Amygdala (tissue), 56 donors: ENCODE measurements at places on chromosomes 5 and 9.

- DNase-seq = no peak
Measured at GRCh38 chr5:77282337-77283027, 72.0 kb downstream of the PDE8B start.

DNA sequence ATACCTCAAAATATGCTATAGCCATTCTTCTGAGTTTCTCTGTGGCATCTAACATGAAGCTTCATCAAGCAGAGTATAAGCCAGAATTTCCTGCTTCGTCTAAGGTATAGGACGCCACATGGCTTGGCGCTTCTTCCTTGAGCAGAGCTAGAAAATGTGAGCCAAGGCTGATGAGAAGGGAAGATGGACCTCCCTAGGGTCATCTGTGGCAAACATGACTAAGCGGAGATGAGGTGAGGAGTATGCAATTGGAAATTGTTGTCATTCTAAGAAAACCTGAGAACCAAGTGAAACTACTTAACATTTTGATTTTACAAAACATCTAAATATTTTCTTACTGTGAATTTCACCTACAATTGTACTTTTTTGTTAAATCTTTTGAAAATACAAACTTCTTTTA, 466.5 kb downstream of the PSAT1 start:
- DNase-seq = no peak

DNA sequence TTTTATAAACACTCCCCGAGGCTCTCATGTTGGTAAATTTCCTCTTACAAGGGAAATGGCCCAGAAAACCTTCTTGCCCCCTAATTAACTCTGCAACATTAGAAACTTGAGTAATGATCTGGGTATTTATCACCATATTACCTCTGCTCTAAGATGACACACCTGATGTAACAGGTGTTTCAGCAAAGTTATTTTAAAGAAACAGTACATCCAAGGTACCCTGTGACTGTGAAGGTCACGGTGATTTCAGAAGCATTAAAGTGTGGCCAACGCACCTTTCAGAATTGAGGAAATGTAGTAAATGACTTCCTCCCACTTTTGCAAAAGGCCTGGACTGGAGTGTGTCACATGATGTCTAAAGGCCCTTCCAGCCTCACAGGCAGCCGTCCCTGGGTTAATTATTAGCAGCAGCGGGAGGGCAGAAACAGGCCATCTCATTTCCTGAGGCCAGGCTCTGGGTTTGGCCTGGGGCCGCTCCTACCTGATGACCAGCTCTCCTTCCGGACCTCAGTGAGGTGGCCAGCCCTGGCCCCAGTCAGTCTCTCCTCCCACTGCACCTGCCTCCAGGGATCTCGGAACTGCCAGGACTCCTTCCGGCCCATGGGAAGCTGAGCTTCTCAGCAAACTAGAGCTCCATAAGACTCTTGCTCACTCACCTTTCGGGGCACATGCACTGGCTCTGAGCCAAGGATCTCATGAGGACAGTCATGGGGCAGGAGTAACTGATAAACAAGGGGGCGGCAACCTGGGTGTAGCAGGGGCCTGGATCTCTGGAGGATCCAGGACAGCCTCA, 20.7 kb downstream of the PTPN3 start:
- DNase-seq = no peak

DNA sequence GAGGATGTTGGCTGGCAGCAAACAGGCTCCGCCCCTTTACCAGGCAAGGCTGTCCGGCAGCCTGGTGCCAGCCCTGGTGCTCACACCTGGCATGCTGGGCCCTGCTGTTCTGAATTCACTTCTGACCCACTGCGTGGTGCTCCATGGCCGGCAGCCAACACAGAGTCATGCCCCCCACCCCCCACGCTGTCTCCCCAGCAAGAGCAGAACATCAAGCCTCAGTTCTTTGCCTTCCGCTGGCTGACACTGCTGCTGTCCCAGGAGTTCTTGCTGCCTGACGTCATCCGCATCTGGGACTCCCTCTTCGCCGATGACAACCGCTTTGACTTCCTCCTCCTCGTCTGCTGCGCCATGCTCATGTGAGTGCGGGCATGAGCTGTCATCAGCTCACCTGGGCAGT, 12.6 kb upstream of the ENDOG start:
- peak; percentile 22 for DNase-seq

- no peak for DNase-seq
Measured at GRCh38 chr5:102866237-102866600, 111.1 kb downstream of the PAM start.

DNA sequence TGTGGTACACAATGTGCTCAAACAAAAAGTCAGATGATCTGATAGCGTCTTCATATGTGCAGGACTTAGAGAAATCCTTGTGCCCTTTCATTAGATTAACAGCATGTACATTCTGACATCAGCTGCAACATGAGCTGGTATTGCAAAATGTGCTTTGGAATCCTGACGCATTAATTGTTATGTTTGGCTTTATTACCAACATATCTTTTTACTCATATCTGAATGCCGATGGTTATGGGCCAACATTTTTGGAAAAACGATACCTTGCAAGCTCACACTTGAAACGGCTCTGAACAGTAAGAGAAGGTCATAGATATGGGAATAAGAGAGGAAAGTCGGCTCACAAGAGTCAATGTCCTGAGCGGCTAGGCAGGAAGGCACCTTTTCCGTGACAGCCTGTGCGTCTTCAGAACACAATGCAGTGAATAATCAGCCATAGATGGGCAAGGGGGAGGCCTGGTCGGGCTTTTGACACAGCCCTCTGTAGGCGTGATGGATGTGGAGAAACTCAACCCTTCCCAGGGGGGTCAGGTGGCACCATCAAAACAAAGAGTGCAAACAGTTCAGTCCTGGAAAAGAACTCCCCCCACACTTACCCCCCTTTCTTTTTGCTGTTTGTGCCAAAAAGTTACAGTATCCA, 36.4 kb upstream of the GAS1 start:
- no peak for DNase-seq

- DNase-seq = peak; percentile 33
Measured at GRCh38 chr9:100505564-100506159, 32.7 kb downstream of the TMEFF1 start.

GRCh38 chr5:108459769-108460168, 77.9 kb upstream of the FBXL17 start:
- no peak for DNase-seq

DNA sequence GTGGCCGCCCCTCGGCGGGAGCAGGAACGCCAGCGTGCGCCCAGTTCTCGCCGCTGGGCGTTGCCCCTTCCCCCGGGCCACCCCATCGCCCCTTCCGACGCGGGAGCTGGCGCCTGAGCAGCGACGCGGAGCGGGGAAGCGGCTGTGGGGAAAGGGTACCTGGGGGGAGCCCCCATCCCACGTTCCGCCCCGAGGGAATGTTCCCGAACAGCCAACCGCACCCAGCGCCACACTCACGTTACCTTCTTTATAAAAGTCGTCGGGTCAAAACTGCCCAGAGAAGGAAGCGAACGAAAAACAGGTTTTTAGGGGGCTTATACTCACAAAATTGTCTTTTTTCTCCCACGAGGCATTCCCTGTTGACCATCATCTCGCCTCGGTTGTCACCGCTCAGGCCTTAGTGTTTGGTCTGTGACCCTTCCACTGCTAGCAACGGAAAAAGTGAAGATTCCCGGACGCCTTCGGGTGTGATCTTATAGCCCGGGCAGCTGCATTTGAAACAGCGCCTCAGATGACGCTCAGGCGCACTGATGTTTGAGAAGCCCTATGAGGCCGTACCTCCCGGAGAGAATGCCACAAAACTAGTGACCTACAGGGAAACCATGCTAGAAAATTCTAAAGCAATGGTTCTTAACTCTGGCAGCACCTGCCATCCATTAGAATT, 475 bp upstream of the GOLM1 start:
- DNase-seq = peak; percentile 48

- no peak for DNase-seq
Measured at GRCh38 chr9:124693403-124693802, 77.7 kb downstream of the NR6A1 start.

DNA sequence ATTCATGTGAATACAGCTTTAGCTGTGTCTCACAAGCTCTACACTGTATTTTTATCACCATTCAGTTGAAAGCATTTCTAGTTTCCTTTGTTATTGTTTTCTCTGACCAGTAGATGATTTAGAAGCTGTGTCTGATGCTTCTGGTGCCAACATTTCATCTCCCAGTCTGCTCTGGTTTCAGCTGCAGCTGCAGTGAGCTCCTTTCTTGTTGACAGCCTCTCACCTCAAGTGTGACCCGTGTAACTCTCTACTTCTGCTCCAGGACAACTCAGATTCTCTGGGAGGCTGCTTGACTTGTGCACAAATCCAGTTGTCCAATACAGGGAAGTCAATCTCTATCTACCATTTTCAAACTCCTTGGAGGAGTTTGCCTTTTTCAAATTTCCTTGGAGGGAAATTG, 504.8 kb downstream of the DIRAS2 start:
- no peak for DNase-seq

GRCh38 chr5:97243353-97243752, 60.3 kb upstream of the RIOK2 start:
- no peak for DNase-seq

GRCh38 chr9:1521547-1521946, 471.4 kb downstream of the DMRT2 start:
- DNase-seq = no peak

- DNase-seq = no peak
Measured at GRCh38 chr5:68446487-68446894, 230.9 kb downstream of the PIK3R1 start.

GRCh38 chr5:135714126-135714894, 120.2 kb upstream of the SLC25A48 start:
- no peak for DNase-seq

DNA sequence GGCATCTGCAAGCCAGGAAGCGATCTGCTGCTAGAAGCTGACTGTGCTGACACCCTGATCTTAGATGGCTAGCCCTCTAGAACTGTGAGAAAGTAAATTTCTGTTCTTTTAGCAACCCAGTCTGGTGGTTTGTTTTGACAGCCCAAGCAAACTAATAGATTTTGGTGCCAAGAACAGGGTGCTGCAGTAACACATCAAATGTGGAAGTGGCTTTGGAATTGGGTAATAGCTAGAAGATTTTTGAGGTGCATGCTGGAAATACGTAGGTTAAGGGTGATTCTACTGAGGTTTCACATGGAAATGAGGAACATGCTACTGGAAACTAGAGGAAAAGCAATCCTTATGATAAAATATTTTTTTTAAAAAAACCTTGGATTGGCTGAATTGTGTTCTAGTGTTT, 153.5 kb upstream of the SH3GL2 start:
- no peak for DNase-seq

DNA sequence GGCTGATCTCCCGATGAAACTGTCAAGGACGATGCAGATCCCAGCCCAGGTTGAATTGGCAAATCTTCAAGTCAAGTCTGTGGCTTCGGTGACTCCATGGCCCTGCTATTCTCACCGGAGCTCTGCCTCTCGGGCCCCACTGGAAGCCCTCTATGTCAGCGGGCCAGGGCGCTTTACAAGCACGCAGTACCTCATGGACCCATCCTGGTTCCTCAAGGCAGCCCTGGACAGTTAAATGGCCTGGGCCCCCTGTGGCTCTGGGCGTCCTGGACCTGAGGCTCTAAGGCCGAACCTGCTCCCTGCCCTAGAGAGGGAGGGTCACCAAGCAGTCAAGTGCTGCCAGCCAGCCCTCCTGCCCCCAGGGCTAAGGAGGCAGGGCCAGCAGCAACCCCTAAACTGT, 45.3 kb downstream of the STC2 start:
- no peak for DNase-seq

DNA sequence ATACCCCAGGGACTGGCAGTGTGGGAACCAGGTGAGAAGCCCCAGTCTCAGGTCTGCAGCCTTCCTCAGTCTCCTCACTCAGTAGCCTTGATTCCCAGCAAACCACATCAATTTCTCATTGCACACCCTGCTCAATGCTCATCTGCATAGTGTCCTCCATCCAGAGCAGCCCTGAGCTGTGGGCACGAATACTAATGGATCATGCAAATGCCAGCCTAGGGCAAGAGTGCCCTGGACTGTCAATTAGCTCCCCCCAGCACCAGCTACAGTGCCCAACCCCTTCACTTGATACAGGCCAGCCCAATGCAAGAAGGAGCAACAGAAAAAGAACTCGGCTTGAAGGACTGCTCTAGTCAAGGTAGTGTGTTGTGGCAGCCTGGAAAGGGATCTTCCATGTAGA, 9.8 kb upstream of the KCNIP1 start:
- no peak for DNase-seq

GRCh38 chr5:130158036-130158435, 253.8 kb downstream of the CHSY3 start:
- DNase-seq = no peak

DNA sequence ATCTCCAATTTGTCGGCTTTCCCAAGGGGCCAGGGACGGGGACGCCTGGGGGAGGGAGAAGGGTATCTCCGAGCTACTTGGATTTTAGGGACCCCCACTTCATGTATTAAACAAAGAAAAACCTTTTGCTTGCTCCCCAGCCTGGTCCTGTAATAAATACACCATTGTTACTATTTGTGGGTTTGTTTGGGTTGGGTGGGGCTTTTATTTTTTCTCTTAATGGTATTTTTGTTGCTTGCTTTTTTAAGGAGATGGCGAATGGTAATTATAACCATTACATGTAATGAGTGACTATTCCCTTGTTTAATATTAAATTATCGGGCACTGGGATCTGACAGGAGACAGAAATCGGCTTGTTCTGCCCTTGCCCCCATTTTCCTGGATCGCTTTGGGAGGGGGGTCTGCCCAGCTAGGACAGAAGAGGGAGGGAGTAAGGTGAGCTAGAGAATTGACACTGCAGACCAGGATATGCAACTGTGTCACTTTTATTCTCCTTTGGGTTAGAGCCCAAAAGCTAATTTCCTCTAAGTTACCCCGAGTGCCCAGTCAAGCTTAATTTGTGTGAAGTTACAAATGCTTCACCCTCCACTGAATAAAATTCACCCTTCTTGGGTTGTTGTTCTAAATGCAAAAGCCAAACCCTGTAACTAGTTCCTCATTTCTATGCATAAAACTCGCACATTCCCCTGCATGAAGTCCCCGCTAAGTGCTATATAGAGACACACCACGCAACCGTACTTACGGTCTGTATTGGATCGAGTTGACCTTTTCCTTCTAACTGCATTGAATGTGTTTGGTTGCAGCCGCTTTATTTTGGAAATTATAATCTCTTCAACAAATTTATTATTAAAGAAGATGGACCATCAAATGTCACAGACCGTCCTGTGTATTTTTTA, 1.6 kb upstream of the ZNF608 start:
- DNase-seq = no peak

DNA sequence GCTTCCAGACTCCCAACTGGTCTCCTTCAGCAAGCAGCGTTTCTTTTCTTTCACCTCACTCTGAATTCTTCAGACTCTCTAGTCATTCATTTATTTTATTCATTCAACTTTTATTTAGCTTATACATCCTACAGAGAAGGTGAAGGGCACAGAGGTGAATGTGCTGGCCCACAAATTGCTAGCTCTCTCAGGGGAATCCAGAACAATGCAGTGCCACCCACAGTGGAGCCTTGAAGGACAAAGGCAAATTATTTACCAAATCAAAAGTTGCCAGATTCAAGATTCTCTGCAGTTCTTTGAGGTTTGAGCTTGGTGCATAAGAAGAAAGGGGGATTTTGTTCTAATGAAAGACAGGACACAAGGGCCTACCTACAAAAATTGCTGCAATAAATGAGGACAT, 29.7 kb downstream of the GRIA1 start:
- no peak for DNase-seq

- DNase-seq = no peak
Measured at GRCh38 chr5:112863549-112863948, 2.5 kb downstream of the SRP19 start.
